Right ventricle myocardium superior (tissue), 1 donor: ENCODE measurements at places on chromosomes 13 and 19.

GRCh38 chr19:1276628-1277022 lies 1.3 kb downstream of the FAM174C start:
- DNase-seq: no peak

DNA sequence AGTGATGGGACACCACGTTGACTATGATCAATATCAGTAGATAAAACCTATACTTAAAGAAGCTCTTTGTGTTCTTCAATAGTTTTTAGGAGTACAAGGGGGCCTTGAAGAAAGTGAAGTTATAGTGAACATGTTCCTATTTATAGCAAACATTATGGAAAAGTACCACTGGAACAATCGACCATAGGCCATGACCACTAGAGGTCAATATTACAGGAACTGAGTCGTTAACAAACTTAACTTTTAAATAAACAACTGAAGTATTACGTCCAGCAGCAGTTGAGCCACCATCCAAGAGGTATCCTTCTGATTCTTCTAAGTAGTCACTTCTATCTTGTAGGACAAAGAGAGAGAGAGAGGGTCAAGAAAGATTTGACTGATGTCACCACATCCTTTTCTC lies 391.0 kb upstream of the SLITRK5 start:
- DNase-seq: no peak

- no peak for DNase-seq
Measured at GRCh38 chr13:73367886-73368285, 309.1 kb downstream of the KLF5 start.

GRCh38 chr13:38223089-38223488 lies 126.6 kb upstream of the UFM1 start:
- DNase-seq: no peak

DNA sequence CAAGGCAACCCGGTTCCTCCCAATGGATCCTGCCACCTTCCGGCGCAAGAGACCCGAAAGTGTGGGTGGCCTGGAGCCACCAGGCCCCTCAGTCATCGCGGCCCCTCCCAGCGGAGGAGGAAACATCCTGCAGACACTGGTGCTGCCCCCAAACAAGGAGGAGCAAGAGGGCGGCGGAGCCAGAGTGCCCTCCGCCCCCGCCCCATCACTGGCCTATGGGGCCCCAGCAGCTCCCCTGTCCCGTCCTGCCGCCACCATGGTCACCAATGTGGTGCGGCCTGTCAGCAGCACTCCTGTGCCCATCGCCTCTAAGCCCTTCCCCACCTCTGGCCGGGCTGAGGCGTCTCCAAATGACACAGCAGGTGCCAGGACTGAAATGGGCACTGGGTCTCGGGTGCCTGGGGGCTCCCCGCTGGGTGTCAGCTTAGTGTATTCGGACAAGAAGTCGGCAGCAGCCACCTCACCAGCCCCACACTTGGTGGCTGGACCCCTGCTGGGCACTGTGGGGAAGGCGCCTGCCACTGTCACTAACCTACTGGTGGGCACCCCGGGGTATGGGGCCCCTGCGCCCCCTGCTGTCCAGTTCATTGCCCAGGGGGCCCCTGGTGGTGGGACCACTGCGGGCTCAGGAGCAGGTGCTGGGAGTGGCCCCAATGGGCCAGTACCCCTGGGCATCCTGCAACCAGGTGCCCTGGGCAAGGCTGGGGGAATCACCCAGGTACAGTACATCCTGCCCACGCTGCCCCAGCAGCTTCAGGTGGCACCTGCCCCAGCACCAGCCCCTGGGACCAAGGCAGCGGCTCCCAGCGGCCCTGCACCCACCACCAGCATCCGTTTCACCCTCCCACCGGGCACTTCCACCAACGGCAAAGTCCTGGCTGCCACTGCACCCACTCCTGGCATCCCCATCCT lies 11.2 kb upstream of the PRR19 start:
- DNase-seq: no peak

- no peak for DNase-seq
Measured at GRCh38 chr13:20801707-20802106, 27.9 kb upstream of the EEF1AKMT1 start.
